ENCODE measurements at places on chromosomes 4 and X.

GRCh38 chrX:50581405-50581804 lies 110.8 kb upstream of the DGKK start:
- DNase-seq, result no peak

- DNase-seq, result no peak
Observed at GRCh38 chr4:98661371-98662054, 3.1 kb upstream of the TSPAN5 start.

GRCh38 chr4:47154816-47155370 lies 123.5 kb downstream of the GABRB1 start:
- DNase-seq, result no peak

- no peak for DNase-seq
Observed at GRCh38 chrX:40831750-40832149, 96.4 kb upstream of the MED14 start.

GRCh38 chrX:46953137-46953527 lies 40.9 kb downstream of the JADE3 start:
- DNase-seq, result no peak
